Memory B cell (primary cell): ENCODE measurements at places on chromosomes 12 and 14.
A peak's percentile ranks its signal among the peaks of the same experiment; 100 is the strongest.

- no peak for DNase-seq
Measured at GRCh38 chr14:60125918-60126317, 34.2 kb downstream of the PCNX4 start.

DNA sequence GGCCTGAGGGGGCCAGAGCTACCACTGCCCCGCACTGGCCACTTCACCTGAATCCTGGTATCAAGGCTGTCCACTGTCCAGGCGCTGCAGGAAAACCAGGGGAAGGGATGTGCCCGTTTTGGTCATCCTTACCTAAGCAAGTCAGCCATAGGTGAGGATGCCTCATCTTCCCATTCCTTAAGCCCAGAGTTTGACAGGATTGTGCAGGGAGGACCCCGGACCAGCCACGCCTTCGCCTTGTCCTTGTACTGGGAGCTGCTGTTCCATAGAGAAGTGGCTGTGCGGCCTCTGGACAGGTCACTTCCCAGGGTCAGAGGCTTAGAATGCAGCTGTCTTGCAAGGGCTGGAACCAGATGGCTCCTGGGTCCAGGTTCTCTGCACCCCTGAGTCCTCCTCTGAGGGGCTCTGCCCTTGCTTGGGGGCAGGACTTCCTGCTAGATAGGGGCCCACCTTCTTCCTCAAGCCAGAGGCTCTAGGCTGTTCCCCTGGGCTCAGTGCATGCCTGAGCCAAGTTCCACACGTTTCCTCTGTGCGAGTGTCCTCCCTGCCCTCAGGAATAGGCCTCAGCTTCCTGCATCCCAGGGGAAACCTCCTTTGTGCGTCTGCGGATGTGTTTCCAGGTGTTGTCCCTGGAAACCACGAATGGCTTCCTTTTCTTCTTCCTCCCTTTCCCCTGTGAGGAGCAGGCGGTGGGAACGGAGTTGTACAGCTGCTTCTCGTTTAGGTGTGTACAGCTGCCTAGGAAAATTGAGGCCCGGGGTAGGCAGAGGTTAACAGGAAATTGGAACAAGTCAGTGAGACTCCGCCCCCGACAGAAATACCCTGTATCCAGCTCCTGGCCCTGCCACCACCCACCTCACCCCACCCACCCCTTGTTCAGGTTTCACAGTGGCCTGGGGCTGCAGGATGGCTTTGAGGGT lies 54.3 kb upstream of the RIN3 start:
- no peak for DNase-seq

DNA sequence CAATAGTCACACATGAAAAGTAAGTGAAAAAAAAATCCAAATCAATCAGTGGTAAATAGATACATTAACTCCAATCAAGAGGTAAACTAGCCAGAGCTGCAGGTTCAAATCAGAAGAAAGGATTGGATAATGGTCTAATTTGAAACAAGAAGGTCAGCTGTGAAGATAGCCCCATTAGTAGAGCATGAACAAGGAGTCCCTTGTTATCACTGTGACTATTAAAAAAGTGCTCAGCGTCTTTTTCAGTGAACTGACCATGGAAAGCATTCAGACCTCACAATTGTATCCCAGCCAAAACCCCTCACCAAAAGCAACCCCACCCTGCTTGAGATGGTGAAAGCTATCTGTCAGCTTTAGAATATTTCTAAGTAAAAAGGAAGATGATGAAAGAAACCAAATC lies 125.0 kb upstream of the EGLN3 start:
- no peak for DNase-seq

GRCh38 chr14:67928375-67928774 lies 108.8 kb downstream of the RAD51B start:
- DNase-seq, result no peak

GRCh38 chr12:117470804-117471203 lies 109.4 kb upstream of the NOS1 start:
- no peak for DNase-seq

DNA sequence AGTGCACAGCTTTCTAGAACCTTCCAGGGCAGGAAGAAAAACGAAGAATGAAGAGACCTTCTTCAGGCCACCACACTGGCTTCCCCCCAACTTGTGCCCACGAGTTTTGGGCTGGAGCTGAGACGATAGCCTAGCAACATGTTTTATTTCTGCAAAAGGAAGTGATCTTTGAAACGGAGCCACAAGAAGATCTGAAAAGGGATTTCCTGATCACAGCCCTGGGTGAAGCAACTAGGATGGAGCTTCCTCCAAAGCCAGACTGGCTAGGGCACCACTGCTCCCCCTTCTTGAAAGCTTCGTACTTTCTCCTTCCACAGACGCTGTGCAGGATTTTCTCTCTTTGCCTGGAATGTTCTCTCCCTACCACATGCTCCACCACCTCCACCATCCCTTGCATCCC lies 418.3 kb downstream of the MED13L start:
- no peak for DNase-seq

- no peak for DNase-seq
Measured at GRCh38 chr14:67426161-67426560, 14.2 kb upstream of the PLEK2 start.

DNA sequence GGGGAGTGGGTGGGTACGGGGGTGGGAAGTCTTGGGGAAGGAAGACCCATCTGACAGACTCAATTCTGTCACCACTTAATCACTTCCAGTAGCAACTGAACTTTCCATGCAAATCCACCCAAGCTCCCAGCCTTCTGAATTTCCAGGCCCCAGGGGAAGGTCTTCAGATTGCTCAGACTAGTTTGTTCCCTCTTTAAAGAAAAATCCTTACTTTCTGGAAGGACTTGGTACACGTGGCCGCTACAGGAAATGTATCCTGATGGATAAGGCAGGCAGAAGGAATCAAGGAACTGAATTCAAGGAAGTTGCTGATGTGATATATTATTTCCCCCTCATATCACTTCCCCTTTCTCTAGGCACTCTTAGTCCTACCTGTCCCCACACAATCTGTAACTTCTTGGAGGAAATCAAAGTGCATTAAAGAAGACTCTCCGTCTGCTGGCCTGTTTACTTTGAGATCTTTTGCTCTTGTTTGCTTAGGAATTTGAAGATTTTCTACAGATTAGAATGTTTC lies 6.4 kb downstream of the NFKBIA start:
- no peak for DNase-seq

DNA sequence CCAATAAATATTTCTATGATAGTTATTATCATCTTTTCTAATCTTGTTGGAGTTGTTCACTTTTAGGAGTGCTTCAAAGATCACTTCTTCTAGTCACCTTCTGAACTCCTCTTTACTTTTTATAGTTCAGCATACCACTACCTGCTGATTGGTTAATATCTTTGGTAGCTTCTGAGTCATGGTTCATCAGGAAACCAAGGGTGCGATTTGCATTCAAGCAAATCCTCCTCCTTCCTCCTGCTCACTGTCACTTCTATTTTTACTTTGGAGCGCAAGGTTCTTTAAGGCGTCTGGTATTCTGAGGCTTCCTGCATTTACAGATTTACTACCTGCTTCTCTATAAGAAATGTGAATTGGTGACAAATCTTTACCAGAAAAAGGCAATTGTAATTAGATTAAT lies 24.0 kb downstream of the SYT1 start:
- DNase-seq, result peak; percentile 10

- DNase-seq, result no peak
Measured at GRCh38 chr14:97306760-97307246, 509.6 kb downstream of the VRK1 start.

GRCh38 chr14:104774453-104775072 lies 21.0 kb downstream of the AKT1 start:
- DNase-seq, result no peak

GRCh38 chr12:106049546-106049945 lies 89.2 kb downstream of the NUAK1 start:
- no peak for DNase-seq

- peak; percentile 49 for DNase-seq
Measured at GRCh38 chr14:104827177-104828055, 26.5 kb downstream of the ZBTB42 start.

GRCh38 chr12:49557187-49557916 lies 10.6 kb downstream of the MCRS1 start:
- DNase-seq, result no peak

DNA sequence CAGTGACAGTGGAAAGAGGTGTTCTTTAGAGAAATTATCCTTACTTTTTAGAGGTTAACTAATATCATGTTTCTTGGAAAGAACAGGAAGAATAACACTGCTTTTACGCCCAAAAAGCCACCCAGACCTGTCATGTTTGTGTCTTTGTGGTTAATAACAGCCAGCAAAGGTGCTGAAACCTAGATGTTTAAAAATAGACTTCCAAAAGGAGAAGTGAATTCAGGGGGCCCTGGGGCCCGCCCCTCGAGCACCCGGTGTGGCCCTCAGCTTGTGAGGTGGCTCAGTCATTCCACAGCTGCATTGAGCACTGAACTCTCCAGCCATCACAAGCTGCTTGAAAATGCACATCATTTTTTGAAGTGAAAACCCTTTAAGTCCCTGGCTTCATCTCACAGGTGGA lies 20.8 kb upstream of the AMN start:
- peak; percentile 75 for DNase-seq

DNA sequence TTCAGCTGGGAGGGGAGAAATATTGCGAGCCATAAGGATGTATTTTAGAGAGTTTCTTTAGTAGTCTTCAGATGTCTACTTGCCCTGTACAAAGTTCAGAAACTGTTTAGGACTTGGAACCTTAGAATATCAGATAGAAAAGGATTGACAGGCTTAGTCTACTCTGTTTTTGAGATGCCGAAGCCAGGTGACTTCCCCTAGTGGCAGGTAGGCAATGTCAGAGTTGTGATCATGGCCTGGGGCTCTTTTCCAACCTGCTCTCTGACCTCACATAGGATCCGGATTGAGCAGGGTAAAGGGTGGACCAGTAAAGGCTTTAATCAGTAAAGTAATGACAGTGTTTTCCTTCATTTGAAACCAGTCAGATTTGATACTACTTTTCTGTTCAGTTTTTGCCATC lies 59.6 kb downstream of the PRKCH start:
- no peak for DNase-seq

DNA sequence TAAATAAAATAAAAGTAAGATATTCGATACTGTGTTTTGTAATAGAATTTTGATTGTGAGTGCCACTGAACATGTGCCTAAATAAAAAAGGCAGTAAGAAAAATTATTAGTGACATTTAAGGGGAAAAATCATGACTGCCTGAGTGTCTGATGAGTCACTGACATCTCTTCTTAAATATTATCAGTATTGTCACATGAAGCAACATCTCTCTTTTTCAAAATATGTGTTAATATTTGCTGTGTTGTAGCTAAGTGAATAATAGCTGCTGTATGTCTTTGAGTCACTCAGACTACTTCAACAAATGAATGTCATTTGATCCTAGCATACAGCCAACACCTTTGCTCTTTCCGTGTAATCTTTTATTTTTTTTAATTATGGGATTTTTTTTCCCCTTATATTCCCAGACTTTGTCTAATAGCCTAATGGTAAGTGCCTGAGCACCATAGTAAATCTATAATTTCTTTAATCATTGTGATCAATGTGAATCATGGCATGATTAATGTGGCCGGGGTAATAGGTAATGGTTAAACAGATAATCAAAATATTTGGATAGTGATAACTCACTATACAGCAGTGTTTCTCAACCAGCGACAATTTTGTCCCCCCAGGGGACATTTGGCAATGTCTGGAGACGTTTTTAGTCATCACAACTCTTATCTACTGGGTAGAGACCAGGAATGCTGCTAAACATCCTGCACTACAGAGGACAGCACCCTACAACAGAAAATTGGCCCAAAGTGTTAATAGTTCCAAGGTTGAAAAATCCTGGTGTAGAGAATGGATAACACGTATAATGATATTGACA lies 11.7 kb upstream of the OTX2 start:
- DNase-seq, result no peak

DNA sequence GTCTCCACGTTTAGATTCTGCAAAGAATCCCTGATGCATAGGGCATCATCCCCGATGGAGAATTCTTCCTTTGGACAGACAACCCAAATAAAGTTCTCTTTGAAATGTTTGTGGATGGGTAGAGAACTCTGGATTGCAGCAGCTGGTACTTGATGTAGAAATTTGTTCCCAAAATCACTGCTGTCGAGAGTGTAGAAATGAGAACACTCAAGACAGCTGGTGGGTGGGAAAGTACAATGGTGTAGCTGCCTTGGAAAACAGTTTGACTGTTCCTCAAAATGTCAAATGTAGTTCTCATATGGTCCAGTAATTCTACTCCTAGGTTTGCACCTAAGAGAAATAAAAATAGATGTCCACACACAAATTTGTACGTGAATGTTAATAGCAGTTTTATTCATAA lies 671.5 kb upstream of the TMEM132C start:
- DNase-seq, result no peak

- no peak for DNase-seq
Measured at GRCh38 chr14:103385929-103386712, 906 bp downstream of the MARK3 start.

GRCh38 chr12:24231298-24231697 lies 281.8 kb upstream of the SOX5 start:
- no peak for DNase-seq

GRCh38 chr12:119992129-119992705 lies 3.2 kb downstream of the BICDL1 start:
- no peak for DNase-seq

GRCh38 chr12:75822416-75822815 lies 209.2 kb downstream of the PHLDA1 start:
- DNase-seq, result no peak

DNA sequence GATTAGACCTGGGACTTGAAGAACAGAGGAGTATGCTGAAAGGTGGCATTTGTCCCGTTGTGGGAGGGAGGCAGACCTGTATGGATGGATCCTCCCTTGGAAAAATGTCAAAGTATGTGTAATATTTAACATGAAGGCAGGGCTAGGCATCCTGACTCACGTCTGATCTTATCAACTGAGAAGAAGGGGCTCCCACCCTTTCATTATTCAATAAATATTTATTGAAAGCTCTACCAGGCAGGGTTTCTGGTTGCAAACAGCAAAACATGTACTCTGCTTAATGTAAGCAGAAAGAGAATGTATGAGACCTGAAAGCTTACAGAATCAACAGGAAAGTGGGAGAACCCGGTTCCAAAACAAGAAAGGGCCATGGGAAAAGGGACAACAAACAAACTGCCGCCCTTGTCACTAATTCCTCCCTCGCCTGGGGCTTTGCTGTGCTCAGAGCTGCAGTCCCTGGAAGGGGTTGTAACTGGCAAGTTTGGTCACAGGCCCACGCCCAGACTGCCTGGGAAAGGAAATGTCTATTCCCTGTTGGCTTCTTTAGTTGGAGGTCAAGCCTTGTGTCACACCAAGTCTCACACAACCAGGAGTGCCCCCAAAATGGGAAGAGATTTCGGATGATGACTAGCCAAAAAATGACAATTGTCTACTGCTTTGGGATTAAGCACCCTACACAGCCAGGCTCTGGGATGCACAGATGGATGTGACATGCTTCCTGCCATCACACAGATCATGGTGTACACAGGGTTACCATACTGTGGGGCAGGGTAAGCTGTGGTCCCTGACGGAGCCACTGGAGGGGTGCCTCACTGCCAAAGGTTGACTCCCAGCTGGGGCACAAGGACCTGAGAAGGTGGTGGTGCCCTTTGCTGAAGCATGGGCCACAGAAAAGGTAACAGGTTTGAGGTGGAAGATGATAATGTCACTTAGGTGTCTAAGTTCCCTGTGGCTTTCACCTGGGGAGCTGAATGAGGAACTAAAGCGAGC lies 36.8 kb downstream of the RAB35 start:
- no peak for DNase-seq

- no peak for DNase-seq
Measured at GRCh38 chr12:132268674-132269073, 60.7 kb downstream of the GALNT9 start.
